ENCODE measurements at places on chromosomes 5 and 9.

DNA sequence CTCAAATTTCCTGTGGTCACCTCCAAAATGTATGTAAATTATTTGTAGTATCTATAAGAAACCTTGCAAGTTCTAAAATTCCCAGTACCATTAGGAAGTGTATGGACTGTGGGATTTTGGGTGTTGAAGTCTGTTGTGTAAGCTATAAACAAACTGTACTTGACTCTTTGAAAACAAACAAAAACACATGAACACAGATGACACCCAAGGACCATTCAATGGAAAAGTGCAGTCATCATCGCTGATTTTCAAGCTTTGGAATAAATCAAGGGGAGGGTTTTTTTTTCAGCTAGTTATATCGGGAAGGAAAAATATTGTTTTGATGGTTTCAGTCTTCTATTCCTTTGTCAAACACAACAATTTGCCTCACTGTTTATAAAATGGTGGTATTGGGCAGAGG, 49.6 kb downstream of the ELL2 start:
- no peak for DNase-seq

DNA sequence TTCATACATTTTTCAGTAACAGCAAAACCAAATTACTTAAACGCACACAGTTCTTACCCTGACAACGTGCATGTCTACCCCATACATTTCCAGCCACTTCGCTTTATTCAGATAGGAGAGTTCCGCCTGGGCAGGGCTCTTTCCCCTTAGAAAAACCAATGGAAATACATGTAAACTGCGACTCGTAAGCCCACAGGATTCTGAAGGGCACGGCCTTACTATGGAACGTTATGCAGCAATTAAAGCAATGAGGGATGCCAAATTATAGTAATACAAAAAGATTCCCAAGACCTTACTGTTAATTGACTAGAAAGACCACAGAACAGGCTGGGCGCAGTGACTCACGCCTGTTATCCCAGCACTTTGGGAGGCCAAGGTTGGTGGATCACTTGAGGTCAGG, 64.5 kb downstream of the EPB41L4B start:
- DNase-seq: no peak

DNA sequence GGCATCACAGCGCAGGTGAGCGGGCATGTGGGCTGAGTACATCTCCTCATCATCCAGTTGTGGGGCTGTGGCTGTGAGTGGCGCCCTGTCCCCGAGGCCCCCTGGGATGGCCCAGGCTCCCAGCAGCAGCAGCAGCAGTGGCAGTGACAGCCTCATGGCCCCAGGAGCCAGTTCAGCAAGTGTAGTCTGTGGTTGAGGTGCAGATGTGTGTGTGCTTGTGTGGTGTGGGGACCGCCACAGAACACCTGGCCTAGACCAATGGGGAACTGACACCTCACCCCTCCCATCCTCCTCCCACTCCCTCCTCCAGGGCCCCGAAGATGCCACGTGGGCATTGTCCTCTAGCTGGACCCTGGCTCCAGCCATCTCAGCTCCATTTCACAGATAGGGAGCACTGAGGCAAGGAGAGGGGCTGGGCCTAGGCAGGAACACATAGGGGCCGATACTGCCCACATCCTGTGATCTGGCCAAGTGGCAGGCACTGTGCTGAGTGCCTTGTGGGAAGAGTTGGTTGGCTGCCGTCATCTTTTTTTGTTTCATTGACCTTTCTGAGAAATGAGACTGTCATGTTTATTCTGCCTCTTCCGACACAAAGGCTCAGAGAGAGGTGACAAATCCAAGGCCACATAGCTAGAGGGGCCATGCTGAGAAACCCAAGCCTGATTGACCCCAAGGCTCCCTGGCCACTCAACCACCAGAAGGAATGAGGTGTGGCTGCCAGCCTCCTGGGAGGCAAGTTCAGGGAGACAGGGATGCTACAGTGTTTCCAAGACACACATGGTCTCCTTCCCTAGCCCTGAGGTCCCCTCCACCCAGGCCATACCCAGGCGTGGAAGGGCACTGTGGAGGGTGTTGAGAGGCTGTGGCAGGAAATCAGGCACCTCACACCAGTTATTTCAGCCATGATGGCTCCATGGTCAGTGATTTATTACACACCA, at the start of gene MZB1:
Gene MZB1 (minus strand): TSS at position 213 of the 938 bp plus-strand sequence. CDS start 57 bp downstream, at position 156.
- peak; percentile 79 for DNase-seq

GRCh38 chr9:22079873-22080341, 70.8 kb upstream of the CDKN2B start:
- no peak for DNase-seq

DNA sequence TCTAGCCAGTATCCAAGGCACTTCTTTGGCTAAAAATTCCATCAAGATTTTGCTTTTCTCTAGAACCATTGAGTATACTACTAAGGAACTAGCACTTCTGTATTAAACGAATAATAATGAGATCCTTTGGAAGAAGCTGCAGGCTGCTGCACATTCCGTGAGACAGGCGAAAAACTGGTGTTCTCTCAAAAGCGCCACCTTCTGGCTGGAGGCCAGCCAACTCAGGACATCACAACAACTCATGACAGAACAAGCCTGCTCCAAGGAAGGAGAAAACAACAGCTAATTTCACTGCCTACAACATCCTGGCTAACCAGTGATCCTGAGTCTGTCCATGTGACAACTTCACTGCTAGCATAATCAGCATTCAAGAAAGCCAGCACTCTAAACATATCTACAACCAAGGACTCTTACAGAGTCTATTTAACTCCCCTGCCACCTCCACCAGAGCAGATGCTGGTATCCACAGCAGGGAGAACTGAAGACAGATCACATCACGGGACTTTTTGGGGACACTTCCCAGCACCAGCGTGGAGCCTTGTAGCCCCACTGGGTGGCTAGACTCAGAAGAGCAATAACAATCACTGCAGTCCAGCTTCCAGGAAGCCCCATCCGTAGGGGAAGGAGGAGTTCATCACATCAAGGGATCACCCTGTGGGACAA, 150.5 kb downstream of the YTHDC2 start:
- DNase-seq: peak; percentile 13

GRCh38 chr9:105693435-105694189, 729 bp upstream of the TMEM38B start:
- DNase-seq: no peak

DNA sequence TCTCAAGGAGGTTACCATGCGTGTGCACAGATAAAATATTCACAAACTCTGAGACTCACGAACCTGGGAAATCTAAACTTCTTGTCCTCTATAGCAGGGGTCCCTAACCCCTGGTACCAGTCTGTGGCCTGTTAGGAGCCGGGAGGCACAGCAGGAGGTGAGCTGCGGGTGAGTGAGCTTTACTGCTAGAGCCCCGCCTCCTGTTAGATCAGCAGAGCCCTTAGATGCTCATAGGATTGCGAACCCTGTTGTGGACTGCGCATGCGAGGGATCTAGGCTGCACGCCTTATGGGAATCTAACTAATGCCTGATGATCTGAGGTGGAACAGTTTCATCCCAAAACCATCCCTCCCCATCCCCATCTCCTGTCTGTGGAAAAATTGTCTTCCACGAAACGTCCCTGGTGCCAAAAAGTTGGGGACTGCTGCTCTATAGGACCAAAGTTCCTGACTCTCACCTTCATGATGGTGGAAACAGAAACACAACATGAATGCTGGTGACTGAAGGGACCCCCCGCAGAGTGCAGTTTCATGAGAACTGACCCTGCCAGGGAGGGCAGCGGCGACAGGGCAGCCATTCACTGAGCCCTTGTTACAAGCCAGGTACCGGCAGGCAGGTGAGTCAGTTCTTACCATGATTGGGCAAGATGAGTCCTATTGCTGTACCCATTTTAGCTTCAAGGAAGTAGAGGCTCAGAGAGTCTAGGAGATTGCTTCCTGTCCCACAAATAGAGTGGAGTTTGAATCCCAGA, 181.9 kb downstream of the RGS3 start:
- DNase-seq: no peak

- no peak for DNase-seq
These were observed 67.0 kb downstream of the HAPLN1 start for GRCh38 chr5:83653669-83654068.

DNA sequence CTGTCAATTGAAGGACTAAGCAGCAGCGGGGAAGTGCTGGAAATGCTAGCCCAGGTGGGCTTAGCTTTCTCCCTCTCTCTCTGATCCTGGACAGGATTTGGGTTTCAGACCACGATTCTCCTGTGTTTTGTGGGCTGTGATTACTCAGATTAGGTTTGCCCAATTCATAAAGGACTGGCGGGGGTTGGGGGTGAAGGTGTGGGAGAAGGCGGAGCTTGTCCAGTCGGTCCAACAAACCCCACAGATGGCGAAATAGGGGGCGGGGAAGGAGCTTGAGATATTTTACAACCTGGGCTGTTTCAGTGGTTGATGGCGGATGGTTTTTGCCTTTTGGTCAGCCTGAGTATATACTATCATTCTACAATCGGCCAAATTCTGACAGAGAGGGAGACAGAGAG, 35.2 kb downstream of the PCDHAC2 start:
- DNase-seq: no peak

DNA sequence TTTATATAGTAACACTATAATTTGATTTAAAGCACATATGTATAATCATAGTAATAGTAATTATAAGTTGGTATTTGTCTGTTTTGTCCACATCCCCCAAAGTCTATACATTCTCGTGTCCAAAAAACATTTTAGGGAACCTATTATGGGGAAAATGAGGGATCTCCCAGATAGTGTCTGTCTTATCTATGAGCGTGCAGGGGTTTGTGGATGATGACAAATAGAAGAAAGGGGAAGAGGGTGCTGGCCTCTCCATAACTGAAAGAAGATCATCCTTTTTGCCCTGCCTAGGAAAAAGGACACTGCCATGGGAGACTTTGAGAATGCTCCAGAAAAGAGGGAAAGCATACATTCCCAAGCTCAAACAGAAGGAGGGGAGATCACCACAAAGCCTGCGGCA, 45.3 kb downstream of the C5orf22 start:
- no peak for DNase-seq

DNA sequence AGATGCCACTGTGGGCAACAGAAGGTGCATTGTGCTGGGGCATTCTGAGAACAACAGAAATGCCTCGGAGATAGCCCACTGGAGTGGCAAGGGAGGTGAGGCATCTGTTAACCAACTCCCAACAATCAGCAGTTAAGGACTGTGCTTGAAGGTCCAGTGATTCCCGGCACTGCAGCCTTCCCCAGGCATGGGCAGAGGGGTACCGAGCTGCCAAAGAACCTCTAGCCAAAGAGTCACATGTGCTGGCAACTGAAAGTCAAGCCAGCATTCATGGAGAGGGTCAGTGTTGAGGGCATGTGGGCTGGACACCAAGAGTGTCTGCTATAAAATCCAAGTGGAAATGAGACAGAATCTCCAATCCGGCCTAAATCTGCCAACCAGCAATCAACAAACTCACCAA, 149.6 kb downstream of the ASTN2 start:
- DNase-seq: no peak

GRCh38 chr5:113336975-113337374, 97.8 kb downstream of the TSSK1B start:
- DNase-seq: no peak

DNA sequence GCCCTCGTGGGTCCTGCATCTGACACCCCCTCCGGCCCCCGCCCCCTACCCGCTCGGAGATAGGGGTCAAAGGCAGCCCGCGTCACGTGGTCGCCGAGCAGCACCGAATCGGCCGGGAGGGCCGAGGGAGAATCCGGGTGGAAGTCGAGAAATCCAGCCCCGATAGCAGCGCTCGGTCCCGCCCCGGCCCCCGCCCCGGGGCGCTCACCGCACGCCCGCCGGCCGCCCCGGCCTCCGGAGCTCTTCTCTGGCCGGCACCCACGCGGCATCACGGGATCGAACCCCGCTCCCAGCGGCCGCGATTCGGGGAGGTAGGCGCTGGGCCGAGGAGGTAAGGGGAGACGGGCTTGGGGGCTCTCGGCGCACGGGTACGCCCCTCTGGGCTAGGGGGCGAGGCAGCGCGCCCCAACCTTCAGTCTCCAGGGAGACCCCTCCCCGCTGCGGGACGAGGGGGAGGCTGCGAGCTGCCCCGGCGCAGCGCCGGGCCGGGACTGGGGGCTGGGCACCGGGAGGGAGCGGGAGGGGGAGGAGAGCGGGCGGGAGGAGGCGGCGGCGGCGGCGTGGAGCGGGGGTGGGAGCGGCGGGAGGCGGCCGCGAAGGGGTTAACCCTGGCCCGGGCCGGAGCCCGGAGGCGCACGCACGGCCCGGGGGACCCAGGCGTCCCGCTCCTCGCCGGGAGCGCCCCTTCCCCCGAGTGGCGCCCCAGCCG, 22.1 kb upstream of the NDST1 start:
- DNase-seq: no peak

DNA sequence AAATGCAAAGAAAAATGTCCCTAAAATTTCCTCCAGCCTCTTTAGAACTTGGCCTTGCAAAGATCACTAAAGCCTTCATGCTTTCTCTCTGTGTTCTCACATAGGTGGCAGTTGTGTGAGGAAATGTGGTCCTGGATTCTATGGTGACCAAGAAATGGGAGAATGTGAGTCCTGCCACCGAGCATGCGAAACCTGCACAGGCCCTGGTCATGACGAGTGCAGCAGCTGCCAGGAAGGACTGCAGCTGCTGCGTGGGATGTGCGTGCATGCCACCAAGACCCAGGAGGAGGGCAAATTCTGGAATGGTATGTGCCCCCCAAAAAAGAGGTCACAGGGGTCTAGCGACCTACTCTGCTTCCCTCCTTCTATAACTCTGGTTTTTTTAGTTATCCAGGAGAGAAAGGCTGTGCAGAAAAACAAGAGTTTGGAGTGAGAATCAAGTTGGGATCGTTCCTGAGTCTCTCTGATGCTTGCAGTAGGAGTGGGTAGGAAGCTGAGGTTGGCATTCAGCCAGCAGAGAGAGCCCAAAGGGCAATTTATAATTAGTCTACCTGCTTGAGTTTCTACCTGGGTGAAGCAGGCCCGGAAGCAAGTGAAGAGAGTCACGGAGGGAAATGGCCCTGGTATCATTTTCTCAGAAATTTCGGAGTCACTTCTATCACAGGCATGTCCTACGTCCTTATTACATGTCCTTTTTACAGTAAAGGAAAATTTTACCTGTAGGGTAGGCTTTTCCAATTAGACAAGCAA, 97.5 kb downstream of the RFK start:
- DNase-seq: no peak

- no peak for DNase-seq
These were observed 60.1 kb downstream of the PRKACG start for GRCh38 chr9:68953771-68954170.

GRCh38 chr9:69578026-69578425, 94.1 kb downstream of the APBA1 start:
- DNase-seq: no peak

DNA sequence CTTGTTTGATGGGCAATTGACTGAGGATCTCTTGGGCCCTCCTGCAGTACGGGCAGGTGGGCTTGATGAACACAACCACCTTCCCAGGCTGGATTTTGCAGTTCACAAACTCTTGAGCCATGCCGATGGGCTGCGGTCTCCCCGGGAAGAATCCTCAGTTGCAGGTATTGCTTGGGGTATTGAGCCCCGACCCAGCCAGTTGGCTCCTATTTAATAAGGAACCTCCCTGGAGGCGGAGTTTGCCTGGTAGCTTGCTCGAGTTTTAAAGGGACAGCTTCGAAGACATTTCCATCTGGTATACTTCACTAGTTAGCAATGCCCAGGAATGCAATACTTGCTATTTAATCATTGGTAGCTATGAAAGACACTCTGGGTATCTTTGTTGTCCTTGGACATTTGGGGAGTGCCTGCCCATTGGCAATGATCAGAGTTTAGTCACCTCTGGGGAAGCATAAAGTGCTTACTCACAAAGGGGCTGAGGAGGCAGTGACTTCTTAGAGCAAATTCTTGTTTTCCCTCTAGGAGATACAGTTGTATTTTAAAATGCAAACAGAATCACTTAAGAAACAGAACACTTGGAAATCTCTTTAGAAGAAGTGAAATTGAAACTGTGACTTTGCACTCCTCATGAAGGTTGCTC, at the start of gene GLRX:
Gene GLRX (minus strand): TSS at position 185 of the 640 bp plus-strand sequence. CDS start 64 bp downstream, at position 121.
- DNase-seq: peak; percentile 42

GRCh38 chr9:137832191-137832700, 45.3 kb upstream of the CACNA1B start:
- DNase-seq: no peak

GRCh38 chr9:1709347-1709746, 305.8 kb upstream of the SMARCA2 start:
- DNase-seq: no peak

All from CD8-positive, alpha-beta T cell (primary cell).